ENCODE measurements at places on chromosomes 12 and 14. TPM values are rescaled to one million over a fixed set of nuclear protein-coding genes. Genes with fewer than 3 reads are reported as not detected.
A peak's percentile ranks its signal among the peaks of the same experiment; 100 is the strongest.

- peaks cover 15% of the 10 kb centered on the region for H3K4me1 ChIP-seq
- no peak for DNase-seq
- H3K27ac ChIP-seq, result no peak overlapping the region
- no peaks in the 10 kb centered on the region for H3K27me3 ChIP-seq
- no peak overlapping the region for H3K4me3 ChIP-seq
- no peaks in the 10 kb centered on the region for H3K36me3 ChIP-seq
These were observed 47.7 kb upstream of the EVL start for GRCh38 chr14:100017553-100017952.

- H3K4me1 ChIP-seq, result no peaks in the 10 kb centered on the region
- no peaks in the 10 kb centered on the region for H3K27me3 ChIP-seq
- H3K4me3 ChIP-seq, result no peak overlapping the region
- DNase-seq, result no peak
- no peaks in the 10 kb centered on the region for H3K36me3 ChIP-seq
These were observed 546.5 kb upstream of the ATXN7L3B start for GRCh38 chr12:73991138-73991537.

GRCh38 chr12:120680165-120680738 is 6.7 kb upstream of the MLEC start:
- H3K36me3 ChIP-seq, result no peaks in the 10 kb centered on the region
- DNase-seq, result peak; percentile 51
- no peak overlapping the region for H3K4me3 ChIP-seq
- H3K27me3 ChIP-seq, result no peaks in the 10 kb centered on the region

DNA sequence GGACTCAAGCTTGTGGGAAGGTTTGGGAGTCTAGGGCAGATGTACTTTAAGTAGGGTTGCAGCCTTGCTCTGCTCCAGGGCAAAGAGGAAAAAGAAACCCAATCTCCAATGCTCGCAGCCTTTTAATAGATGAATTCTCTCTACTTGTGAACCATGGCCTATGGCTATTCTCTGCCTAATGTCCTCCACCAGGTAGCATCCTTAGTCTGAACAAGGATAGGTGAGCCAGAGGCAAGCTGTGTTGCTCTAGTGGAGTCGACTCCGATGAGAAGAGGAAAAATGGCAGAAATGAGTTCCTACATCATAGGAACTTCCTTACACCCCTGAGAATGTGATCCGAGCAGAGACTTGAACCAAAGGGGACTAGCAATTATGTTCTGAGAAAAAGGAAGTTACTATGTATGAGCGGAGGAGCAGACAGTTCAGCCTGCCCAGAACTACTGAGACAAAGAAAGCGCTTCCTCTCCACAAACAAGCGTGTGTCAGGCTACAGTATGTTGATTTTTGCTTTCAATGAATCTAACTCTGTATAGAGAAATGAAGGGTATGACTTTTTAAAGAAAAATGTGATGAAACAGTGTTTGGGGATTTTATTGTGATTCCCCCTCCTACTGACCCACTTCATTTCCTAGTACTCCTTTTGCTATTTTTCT is 153.6 kb upstream of the ARID2 start:
- DNase-seq, result peak; percentile 11
- H3K27ac ChIP-seq, result no peak overlapping the region
- H3K4me3 ChIP-seq, result no peak overlapping the region
- no peaks in the 10 kb centered on the region for H3K27me3 ChIP-seq
- H3K4me1 ChIP-seq, result peaks cover 15% of the 10 kb centered on the region

DNA sequence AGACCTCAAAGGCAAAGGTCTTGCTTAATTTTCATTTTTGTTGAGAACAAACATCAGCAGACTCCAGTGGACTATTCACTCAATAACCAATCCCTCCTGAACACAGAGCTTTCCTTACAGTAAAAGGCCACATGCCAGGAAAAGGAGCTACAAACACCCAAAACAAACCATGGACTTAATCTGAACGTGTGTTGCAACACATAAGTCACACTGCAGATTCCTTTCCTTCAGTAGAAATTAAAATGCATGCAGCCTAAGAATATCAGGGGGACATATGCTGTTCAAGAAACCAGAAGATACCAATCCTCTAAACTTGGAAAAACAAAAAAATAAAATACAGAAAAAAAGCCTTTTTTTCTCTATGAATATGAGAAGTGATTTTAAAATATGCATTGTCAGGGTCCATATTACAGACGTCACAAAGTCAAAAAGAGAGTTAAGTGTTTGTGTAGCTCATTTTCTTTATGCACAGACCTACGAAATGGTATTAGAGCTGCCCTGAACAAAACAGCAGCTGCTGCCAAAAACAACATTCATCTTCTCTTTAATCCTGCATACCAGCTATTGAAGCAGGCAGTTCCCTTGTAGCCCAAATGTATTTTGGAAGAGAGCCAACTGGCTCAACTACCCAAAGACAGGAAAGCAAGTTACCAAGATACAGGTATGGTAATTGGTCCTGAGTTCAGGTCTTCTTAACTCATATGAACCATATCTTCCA is 26.2 kb downstream of the KITLG start:
- H3K4me1 ChIP-seq, result peaks cover 13% of the 10 kb centered on the region
- no peaks in the 10 kb centered on the region for H3K27me3 ChIP-seq
- no peak overlapping the region for H3K27ac ChIP-seq
- no peaks in the 10 kb centered on the region for H3K36me3 ChIP-seq
- H3K4me3 ChIP-seq, result no peak overlapping the region

TAPBPL gene
- polyA plus RNA-seq, result 0.65 TPM

GRCh38 chr14:100398044-100398443 is 74.9 kb downstream of the SLC25A47 start:
- no peak for DNase-seq
- peaks cover 57% of the 10 kb centered on the region for H3K4me1 ChIP-seq

DHRS4 gene
- 18.4 TPM for polyA plus RNA-seq

DNA sequence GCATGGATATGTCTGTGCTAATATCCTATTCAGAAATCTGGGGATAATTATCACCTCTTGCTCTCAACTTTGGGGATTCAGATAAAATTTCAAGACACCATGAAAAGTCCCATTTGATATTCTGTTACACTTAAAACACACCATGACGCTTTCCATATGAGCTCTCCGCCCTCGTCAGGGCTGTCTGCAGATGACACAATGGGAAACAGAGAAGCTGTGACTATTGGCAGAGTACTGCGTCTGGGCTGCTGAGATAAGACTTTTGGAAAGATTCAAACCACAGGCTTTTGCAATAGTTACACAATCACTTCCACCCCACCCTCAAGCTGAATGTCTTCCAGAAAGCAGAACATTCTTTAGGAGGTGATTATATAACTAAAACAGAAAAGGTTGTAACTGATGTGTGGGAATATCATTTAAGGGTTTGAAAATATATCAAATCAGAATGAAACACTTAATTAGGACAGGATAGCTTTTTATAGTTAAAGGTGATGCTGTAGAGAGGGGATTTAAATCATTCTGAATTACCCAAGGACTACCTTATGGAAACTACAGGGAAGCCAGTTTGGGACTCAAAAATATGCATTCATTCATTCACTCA is 75.3 kb upstream of the TMPO start:
- no peaks in the 10 kb centered on the region for H3K27me3 ChIP-seq
- no peak overlapping the region for H3K4me3 ChIP-seq
- no peak for DNase-seq
- no peaks in the 10 kb centered on the region for H3K36me3 ChIP-seq

DNA sequence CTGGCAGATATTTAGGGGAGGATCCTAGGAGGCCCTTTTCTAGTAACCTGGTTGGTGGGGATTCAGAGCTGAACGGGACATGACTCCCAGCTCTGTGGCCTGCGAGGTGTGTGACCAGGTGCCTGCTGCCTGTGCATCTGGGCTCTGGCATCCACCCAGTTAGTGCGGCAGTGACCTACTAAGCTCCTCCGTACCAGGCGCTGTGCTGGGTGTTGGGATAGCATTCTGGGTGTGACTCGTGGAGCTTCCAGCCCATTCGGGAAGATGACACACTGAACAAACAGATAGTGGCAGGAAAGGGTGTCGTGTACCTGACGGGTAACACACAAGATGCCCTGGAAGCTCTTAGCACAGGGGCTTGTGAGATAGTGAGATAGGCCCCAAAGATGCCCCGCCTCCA is 80.9 kb downstream of the ACACB start:
- no peaks in the 10 kb centered on the region for H3K27me3 ChIP-seq
- H3K4me3 ChIP-seq, result no peak overlapping the region
- no peak overlapping the region for H3K27ac ChIP-seq
- no peaks in the 10 kb centered on the region for H3K36me3 ChIP-seq

DNA sequence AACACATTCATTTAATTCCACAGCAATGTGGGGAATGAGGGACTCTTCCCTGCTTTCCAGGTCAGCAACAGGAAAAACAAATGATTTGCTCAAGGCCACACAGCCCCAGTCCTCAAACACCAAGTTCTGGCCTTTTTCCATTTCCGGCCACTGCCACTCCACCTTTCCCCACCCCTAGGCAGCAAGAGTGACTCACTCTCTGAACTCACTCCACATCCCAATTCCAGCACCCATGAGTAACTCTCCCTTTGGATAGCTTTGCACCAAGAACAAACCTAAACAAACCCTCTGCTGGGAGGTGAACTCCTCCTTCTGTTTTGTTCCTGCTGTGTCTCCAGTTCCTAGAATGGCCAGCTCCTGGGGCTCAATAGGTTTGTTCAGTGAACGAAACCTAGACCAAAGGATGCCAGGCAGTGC is 30.4 kb upstream of the PLEKHG6 start:
- no peak overlapping the region for H3K27ac ChIP-seq
- H3K27me3 ChIP-seq, result no peaks in the 10 kb centered on the region
- H3K4me1 ChIP-seq, result peaks cover 30% of the 10 kb centered on the region
